ENCODE measurements at places on chromosomes 1 and 21. TPM values are rescaled to one million over a fixed set of nuclear protein-coding genes. Genes with fewer than 3 reads are reported as not detected.

Gene SHISA4
- 53.5 TPM for total RNA-seq

Gene FLG2
- total RNA-seq: not detected

Gene MATN1
- not detected for total RNA-seq

Gene TSPAN1
- 2.3 TPM for total RNA-seq

GRCh38 chr1:204618148-204618760, 67.3 kb downstream of the LRRN2 start:
- DNase-seq: no peak

DNA sequence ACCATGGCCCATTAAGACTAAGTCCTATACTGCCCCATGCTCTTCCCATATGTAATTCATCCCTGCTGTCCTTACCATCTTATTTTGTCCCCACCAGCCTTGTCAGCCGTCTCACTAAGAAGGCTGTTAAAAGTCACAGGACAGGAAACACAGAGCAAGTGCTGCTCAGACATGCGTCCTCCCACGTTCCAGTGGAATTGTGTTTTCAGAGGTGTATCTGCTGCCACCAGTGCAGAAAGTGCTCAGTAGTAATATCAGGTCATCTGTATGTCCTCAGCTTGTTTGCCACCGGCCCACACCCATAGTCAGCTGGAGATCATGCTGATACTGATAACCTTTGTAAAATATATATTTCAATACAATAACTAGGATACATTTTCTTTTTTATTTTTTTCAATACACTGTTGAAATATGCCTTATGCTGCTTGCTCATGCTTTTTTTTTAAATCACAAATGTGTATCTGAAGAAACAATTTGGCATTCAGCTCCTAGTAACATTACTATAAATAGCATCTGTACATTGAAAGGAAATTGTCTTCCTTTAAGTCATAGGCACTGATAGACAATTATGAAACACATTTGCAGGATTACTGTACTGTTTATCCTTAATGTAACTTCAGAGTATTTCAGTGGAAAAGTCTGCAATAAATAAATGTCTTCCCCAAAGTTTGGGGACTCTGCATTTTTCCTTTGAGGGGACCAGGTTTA, 156.9 kb downstream of the EDEM3 start:
- DNase-seq: no peak

DNA sequence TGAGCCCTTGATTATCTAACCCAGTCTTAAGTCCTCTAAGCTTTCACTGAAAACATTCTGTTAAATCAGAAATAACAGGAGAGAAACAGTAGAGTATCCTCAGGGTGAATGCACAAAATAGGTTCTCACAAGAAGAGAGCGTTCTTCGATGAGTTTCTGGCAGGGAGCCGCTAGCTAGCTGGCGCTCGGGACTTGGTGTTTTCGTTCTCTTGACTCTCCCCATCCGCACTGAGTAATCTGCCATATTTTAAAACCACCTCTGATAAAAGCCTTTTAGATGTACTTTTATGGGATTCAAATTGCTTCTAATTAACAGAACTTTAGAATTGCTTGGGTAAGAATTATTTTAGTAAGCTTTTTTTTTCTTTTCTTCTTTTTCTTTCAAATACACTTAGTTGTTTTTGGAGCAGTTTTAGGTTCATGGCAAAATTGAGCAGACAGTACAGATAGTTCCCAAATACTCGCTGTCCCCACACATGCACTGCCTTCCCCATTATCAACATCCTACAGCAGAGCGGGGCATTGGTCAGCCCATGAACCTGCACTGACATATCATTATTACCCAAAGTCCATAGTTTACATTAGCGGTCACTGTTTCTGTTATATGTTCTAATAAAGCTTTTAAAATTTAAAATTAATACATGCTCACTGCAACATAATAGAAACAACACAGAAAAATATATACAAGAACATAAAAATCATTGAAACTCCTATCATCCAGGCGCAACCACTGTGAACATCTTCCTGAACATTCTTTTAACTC, 35.4 kb downstream of the PRDM2 start:
- no peak for DNase-seq

- no peak for DNase-seq
Observed at GRCh38 chr1:181484821-181485220, 1.5 kb downstream of the CACNA1E start.

GRCh38 chr1:207985996-207986395, 75.1 kb upstream of the CD34 start:
- no peak for DNase-seq

- no peak for DNase-seq
Observed at GRCh38 chr1:76690766-76691165, 176.5 kb upstream of the ST6GALNAC5 start.

All from A172 (cell line).